ENCODE measurements at places on chromosomes 7 and 10.

DNA sequence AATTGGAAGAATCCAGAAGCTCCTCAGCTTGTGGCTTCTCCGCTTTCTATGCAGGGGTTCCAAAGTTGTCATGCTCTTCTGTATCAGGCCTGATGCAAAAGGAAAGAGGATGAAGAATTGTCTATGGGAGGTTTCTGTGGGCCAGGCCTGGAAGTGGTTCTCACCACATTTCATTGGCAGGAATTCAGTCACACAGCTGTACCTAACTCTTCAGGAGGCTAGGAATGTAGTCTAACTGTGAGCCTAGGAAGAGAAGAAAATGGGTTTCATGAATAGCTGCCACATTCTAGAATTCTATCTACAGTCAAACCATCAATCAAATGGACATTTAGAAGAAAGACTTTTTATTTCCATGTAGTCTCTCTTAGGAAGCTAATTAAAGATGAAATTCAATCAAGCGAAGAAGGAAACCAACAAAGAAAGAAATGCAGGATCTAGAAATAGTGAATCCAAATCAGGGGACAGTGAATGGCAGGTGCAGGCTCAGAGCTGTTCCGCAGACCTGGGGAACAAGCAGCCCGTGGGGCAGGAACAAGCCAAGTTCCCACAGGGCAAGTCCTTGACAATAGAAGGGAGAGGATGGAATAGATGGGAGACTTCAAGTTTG, 25.4 kb upstream of the USP6NL start:
- no peak for DNase-seq

DNA sequence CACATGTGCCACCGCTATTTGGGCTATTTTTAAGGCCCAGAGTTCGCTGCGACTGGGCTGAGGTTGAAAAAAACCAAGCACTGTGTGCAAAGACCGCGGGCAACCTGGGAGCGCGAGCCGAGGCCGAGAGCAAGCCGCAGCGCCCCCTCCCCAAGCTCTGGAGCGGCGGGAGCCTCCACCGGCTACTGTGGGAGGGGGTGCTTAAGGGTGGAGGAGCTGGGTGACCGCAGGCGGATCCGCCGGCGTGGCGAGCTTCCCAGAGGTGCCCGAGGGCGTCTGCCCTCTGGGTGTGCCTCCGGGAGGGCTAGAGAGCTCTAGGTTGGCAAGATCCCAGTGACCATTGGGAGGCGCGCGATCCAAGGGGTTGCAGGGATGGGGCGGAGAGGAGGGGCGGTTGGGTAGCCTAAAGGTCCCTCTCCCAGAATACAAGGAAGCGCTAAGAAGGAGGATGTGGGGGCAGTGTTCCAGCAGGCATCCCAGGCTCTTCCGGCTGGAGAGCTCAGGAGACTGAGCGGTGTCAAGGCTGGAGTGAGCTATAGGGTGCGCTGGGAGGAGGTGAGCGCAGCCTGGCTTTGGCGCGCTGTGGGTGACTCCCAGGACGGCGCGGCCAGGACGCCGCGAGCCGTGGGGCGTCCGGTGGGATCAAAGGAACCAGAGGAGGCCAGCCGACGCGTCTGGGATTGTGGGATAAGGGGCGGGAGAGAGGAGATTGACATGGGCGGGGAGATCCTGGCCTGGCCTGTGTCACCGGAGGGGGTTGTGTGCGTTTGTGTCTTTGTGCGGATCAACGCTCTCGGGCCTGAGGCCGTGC, 8.0 kb downstream of the DLX5 start:
- DNase-seq, result no peak

DNA sequence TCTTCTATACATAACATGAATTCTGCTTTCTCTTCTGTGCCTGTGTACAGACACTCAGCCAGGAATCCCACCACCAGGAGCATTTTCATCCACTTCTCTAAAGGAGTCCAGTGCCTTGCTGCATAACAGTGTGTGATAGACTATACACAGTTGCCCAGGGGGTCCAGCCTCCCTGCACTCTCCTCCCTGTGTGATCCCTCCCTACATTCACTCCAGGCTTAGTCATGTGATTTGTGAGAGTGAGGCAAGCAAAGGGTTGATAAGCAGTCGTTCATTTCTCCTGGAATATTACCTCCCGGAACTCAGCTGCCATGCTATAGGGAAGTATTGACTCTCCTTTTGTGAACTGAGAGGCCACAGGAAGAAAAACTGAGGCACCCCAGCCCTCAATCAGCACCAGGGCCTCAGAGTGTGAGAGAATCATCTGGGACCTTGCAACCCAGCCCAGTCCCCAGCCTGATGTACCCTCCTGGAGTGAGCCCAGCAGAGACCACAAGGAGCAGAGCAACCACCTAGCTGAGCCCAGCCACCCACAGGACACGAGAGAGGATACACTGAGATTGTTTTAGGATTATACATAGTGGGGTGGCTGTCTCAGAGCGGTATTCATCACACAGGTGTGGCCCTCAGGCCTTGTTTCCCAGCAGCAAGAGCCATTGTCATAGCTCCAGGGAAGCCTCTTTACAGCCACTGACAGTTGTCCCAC, 45.0 kb upstream of the EEPD1 start:
- DNase-seq, result no peak

GRCh38 chr10:101331956-101332355, 22.0 kb upstream of the BTRC start:
- no peak for DNase-seq

DNA sequence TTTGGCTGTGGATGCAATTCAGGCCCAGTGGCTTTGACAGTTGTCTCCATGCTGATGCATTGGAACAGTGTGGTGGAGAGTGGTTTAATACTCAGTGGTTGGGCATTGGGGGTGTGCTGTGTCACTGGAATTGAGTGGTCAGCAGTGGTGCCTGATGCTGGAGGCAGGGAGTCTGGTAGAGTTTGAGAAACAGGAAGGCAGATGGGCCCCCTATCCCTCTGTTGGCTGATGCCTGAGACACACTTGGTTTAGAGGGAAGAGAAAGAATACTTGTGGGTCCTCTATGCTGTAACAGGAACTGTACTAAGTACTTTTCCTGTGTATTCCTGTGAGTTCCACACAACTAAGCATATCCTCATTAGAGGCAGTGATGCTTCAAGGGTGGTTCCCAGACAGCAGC, 55.4 kb downstream of the EEPD1 start:
- DNase-seq, result no peak

- DNase-seq, result no peak
Measured at GRCh38 chr7:12570534-12571461, at the start of gene SCIN. TSS of gene SCIN (plus strand) at chr7:12570720. CDS start at chr7:12570787, 67 bp downstream.

- DNase-seq, result no peak
Measured at GRCh38 chr7:134014935-134015334, 112.2 kb upstream of the LRGUK start.

DNA sequence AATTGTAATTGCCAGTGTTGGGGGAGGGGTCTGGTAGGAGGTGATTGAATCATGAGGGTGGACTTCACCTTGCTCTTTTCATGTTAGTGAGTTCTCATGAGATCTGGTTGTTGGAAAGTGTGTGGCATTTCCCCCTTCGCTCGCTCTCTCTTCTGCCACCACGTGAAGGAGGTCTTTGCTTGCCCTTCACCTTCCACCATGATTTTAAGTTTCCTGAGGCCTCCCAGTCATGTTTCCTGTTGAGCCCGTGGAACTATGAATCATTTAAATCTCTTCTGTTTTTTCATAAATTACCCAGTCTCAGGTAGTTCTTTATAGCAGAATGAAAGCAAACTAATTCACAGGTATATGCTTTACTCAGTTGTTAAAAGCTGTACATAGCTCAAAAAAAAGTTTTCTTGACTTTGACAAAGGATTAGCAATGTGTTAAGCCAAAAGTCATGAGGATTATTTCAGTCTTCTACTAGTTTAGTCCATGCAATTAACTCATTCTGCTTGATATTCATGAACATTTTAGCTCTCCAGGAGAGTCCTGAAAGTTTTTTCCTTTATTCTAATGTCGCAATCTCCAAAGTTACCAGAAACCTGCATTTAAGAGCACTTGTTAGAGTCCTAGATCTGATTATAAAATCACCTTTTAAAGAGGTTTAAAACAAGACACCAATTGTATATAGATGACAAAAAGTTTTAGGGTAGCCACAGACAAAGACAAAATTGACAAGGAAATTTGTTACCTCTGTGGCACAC, 27.7 kb upstream of the ARHGAP12 start:
- no peak for DNase-seq

- no peak for DNase-seq
Measured at GRCh38 chr7:13047061-13047460, 359.6 kb downstream of the ARL4A start.

- DNase-seq, result no peak
Measured at GRCh38 chr10:52351914-52352330, 37.8 kb downstream of the DKK1 start.

DNA sequence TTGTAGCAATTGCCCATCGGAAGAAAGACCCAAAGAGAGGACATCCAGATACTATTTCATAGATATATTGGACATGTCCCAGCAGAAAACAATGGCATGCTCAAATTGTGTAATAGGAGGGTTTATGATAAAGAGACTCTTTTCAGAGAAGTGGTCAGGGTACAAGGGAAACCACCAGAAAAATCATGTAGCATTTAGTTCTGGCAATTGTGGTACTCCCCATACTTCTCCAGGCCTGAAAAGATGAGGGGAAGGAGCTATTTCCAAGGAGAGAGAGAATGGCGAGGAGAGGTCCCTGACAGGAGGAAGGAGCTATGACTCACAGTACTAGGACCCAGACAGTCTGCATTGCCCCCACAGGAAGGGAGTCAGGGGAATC, 68.4 kb upstream of the ADO start:
- no peak for DNase-seq

GRCh38 chr7:69893906-69894305, 295.6 kb downstream of the AUTS2 start:
- DNase-seq, result no peak

- DNase-seq, result no peak
Measured at GRCh38 chr7:12139416-12139815, 71.7 kb upstream of the TMEM106B start.

DNA sequence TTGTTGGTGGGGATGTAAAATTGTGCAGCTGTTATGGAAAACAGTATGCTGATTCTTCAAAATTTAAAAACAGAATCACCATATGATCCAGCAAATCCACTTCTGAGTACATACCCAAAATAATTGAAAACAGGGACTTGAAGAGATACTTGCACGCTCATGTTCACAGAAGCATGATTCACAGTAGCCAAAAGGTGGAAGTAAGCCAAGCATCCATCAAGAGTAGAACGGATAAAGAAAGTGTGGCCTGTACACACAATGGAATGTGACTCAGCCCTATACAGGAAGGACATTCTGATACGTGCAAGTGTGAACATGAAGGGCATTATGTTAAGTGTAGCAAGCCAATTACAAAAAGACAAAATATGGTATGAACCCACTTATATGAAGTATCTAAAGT, 696.7 kb upstream of the CELF2 start:
- DNase-seq, result no peak

DNA sequence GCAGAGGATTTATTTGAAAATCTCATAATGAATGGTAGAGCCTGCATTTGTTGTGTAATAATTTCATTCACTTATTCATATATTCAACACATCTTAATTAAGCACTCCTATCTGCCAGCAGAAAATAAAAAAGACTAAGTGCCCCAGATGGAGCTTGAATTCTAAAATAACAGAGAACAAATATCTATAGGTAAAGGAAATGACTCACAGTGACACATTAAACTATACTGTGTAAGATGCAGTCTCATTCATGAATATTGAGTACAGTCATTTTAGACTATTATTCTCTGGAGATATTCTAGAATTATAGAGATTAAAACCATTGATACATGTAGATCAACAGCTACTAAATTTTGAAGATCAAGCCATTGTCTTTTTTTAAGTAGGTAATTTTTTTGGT, 72.1 kb downstream of the PTPRZ1 start:
- DNase-seq, result no peak

DNA sequence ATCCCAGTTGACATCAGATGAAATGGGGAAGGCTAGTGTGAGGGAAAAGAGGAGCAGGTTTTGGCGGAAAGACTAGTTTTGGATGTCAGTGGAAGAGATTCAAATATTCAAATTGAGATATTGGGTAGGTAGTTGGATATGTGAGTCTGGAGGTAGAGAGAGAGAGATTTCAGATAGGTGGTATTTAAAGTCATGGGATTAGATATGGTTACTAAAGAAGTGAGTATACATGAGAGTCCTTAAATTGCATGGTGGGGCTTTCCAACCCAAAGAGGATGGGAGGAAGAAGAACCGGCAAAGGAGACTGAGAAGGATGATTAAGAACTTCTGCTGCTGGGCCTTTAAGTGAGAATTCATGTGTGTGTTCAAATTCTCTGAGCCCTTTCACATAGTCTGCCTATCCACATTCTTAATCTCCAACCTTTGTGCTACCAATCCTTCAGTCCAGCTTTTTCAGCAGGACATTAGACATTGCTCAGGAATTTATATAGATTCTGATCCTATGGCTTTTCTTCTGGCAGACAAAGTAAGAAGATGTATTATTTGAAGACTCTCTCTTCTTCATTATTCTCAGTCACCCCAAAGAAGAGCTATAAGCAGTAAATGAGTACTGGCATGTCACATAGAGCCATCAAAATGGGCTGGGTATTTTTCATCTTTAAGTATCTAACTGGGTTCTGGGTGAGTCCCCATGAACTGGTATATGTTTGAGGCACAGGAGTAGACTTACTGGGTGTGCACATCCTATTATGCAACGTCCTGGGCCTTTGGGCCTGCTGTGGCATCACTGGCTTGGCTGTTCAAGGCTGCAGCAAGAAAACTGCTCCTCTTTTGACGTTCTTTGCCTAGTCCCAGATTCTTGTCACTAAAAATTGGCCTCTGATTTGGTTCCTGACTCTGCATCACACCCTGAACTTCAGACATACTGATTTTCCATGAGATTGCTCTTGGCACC, 33.6 kb downstream of the ST7 start:
- DNase-seq, result no peak

- no peak for DNase-seq
Measured at GRCh38 chr10:11005725-11006427, 11.8 kb upstream of the CELF2 start.

GRCh38 chr7:91013078-91013477, 251.2 kb upstream of the FZD1 start:
- DNase-seq, result no peak

- DNase-seq, result no peak
Measured at GRCh38 chr7:133358708-133359107, 105.8 kb downstream of the EXOC4 start.

- no peak for DNase-seq
Measured at GRCh38 chr7:51187941-51188340, 128.7 kb downstream of the COBL start.

DNA sequence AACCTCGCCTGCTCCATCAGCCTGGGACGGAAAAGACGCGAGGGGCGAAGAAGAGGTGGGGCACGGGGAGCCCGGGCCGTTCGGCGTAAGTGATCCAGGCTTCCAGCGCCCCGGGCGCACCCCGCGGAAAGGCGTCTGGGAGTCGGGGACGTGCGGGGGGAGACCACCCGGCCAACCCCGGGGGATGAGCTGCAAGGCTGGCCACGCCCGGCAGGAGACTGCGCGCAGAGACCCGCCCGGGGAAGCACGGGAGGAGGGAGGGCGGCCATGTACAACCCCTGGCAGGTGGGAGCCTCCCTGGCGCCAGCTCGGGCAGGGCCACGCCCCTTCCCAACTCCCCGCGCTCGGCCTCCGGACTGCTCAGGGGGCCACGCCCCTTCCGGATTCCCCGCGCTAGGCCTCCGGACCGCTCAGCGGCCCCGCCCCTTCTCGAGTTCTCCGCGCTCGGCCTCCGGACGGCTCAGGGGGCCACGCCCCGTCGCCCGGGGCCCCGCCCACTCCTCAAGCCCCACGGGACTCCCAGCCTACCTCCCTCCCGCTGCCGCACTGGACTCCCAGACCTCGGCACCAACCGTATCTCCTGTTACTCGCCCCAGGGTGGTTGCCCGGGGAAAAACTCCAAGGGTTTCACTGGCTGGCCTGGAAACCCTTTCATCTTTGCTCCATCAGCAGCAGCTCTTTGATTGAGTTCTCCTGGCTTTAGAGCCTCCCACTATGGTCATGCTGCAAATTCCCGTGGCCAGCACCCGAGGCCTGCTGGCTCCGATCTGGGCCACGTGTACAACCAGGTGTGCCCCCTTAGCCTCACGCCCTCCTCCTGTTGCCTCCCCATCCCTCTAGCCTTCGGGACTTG, 284.4 kb downstream of the ZEB1 start:
- DNase-seq, result peak; percentile 25
